Activated naive CD8-positive, alpha-beta T cell treated with anti-CD3 and anti-CD28 coated beads, Interleukin-2, amount 10 ng/mL, durations not matched to agents 7 days and 5 days (primary cell): ENCODE measurements at places on chromosomes 1 and 21. TPM values are rescaled to one million over a fixed set of nuclear protein-coding genes. Genes with fewer than 3 reads are reported as not detected.
A peak's percentile ranks its signal among the peaks of the same experiment; 100 is the strongest.

DNA sequence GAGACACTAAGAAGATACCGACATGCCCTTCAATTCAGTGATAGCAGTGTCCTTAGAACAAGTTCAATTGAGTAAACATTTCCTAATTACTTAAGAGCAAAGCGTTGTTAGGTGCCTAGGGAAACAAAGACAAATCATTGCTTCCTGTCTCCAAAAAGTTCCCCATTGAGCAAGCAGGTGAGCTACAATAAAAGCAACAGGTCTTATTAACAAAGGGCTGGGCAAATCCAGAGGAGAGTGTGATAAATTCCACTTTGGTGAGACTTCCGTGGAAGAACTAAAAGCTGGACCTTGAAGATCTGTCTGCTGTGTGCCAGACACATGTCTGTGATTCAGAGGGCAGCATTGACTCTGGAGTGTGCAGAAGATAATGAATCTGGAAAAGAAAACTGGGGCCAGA, 1.9 kb upstream of the TUT4 start:
- H3K27ac ChIP-seq = peak overlapping the region; percentile 60
- H3K36me3 ChIP-seq = no peaks in the 10 kb centered on the region
- peak overlapping the region; percentile 56 for H3K4me3 ChIP-seq
- H3K27me3 ChIP-seq = peaks cover 2% of the 10 kb centered on the region
- H3K4me1 ChIP-seq = peaks cover 8% of the 10 kb centered on the region

- DNase-seq = peak; percentile 11
- H3K27me3 ChIP-seq = peaks cover 15% of the 10 kb centered on the region
- no peaks in the 10 kb centered on the region for H3K4me1 ChIP-seq
- no peak overlapping the region for H3K4me3 ChIP-seq
- no peak overlapping the region for H3K27ac ChIP-seq
Observed at GRCh38 chr1:53378932-53379661, 51.2 kb upstream of the LRP8 start.

GRCh38 chr21:27622631-27623030, 655.7 kb upstream of the ADAMTS5 start:
- no peaks in the 10 kb centered on the region for H3K36me3 ChIP-seq
- no peaks in the 10 kb centered on the region for H3K4me1 ChIP-seq
- no peak overlapping the region for H3K4me3 ChIP-seq
- no peak overlapping the region for H3K27ac ChIP-seq

- H3K36me3 ChIP-seq = no peaks in the 10 kb centered on the region
- H3K27ac ChIP-seq = no peak overlapping the region
- no peak overlapping the region for H3K4me3 ChIP-seq
- no peak for DNase-seq
Observed at GRCh38 chr1:181179279-181179986, 90.9 kb downstream of the IER5 start.

GRCh38 chr1:183807549-183808168, 2.7 kb downstream of the RGL1 start:
- no peak overlapping the region for H3K27ac ChIP-seq
- DNase-seq = no peak
- H3K4me3 ChIP-seq = no peak overlapping the region

DNA sequence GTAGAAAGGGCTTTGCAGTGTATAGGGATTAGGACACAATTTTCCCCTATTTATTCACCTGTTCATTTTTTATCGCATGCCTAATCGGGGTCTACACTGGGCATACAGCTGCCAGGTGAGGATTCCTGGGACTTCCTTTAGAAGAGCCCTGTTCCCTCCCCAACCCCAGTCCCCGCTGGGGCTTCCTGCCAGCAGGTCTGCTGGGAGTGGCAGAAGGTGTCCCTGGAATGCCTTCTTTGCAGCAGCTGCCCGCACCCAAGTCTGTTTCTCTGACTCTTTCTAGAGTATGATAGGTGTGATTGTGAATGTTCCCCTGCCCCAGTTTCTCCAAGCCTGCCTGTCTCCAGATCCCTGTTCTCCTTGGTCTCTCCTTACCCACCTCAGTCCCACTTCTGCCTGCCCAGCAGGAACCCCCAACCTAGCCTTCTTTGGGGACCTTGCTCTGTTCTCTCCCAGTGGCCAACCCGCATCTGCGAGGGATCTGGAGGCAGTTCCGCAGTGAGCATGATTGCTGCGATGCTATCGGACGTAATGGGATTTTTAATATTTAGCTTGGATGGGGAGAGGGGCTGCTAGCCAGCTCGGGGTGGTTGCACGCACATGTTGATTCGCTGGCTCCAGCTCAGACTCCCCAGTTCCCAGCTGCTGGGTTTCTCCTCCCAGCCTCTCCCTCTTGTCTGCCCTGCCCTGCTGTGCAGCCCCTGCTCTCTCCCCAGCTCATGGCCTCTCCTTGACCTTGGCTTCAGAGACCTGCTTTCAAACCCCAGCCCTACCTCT, 79.8 kb downstream of the EPHB2 start:
- no peak for DNase-seq
- no peak overlapping the region for H3K4me3 ChIP-seq
- H3K4me1 ChIP-seq = no peaks in the 10 kb centered on the region

GRCh38 chr1:160206036-160206389, 829 bp downstream of the PEA15 start:
- peak; percentile 51 for DNase-seq
- peaks cover 1% of the 10 kb centered on the region for H3K36me3 ChIP-seq
- H3K27ac ChIP-seq = peak overlapping the region; percentile 40

DNA sequence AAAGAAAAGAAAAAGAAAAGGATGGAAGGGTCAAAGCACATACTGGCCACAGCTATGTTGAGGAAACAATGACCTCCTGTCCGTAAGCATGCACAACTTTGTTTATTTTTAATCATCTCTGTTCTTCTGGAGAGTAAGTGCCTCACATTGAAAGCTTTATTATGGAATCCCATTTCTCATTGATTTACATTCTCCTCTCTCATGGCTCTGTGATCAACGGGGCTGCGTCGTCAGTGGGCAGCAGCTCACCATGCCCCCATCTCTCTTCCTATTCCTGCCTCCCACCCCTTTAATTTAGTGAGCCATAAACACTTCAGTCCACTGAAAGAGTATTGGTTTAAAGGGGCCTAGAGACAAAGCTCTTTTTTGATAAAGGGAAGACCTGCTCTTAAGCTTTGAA, 98.9 kb downstream of the KAZN start:
- no peak overlapping the region for H3K4me3 ChIP-seq
- no peaks in the 10 kb centered on the region for H3K4me1 ChIP-seq
- no peak for DNase-seq
- H3K27ac ChIP-seq = no peak overlapping the region

DNA sequence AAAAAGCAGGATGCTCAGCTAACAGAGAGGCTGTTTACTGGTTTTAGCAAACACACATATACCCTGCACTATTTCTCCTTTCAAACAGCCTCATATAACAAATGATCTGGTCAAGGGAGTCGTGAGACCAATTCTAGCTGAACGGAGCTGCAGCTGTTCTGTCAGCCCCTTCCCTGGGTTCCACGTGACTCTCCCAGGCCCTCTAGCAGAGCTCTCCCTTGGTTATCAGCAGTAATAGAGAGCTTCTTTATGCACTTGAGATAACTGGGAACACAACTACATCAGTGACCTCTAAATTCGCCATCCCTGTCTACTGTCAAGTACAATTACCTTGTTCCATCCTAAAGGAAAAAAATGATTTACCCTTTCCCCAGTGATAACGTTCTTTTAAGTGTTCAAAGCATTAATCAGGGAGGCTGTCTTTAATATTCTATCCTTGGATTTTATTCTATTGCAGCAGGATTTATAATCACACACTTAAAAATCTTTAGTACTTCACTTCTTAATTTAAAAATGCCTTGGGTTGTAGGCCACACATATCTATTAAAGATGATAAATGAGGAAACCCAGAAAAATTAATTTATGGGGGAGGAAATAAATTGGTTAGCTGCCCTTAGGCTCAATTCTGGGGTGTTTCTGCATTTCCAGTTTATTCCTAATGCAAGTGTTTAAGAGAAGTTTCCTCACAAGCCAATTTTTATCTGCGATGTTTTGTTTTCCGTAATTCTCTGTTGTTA, 28.2 kb downstream of the PTGER3 start:
- no peaks in the 10 kb centered on the region for H3K36me3 ChIP-seq
- no peak for DNase-seq
- H3K27me3 ChIP-seq = peaks cover 21% of the 10 kb centered on the region
- peaks cover 1% of the 10 kb centered on the region for H3K4me1 ChIP-seq
- H3K4me3 ChIP-seq = no peak overlapping the region

DNA sequence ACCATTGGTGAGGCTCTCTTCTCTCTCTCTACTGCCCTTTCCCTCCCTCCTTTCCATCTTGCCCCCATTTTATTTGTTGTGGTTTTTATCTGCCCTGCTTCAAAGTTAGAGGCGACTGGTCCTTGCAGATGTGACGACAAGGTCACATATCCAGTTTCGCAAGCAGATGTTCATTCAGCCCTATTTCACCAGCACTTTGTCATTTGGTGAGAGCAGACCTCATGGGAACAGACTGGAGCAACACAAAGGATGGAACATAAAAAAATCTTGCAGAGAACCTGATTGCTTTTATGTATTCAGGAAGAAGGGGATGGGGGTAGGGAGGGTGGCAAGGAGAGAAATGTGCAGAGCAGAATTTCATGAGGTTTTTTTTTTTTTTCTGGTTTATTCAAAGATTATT, 84.3 kb downstream of the ELAVL4 start:
- H3K4me3 ChIP-seq = no peak overlapping the region
- no peaks in the 10 kb centered on the region for H3K27me3 ChIP-seq
- no peak overlapping the region for H3K27ac ChIP-seq
- no peaks in the 10 kb centered on the region for H3K4me1 ChIP-seq

DNA sequence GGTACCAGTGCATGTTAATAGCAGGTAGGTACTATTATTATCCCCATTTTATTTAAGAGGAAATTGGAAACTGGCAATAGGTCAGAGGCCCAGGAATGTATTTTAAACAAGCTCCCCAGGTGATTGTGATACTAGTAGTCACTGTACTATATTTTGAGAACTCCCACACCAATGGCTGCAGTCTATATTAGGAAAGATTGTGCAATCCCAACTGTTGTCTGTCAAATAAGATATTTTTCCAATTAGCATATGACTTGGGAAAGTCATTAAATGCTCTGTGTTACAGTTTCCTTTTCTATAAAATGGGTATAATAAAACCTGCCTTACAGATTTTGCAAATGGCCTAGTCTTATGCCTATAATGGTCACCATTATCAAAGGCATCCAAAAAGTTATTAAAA, 94.2 kb upstream of the DMRTA2 start:
- peaks cover 28% of the 10 kb centered on the region for H3K36me3 ChIP-seq
- H3K27ac ChIP-seq = no peak overlapping the region
- H3K4me3 ChIP-seq = no peak overlapping the region
- DNase-seq = no peak

DNA sequence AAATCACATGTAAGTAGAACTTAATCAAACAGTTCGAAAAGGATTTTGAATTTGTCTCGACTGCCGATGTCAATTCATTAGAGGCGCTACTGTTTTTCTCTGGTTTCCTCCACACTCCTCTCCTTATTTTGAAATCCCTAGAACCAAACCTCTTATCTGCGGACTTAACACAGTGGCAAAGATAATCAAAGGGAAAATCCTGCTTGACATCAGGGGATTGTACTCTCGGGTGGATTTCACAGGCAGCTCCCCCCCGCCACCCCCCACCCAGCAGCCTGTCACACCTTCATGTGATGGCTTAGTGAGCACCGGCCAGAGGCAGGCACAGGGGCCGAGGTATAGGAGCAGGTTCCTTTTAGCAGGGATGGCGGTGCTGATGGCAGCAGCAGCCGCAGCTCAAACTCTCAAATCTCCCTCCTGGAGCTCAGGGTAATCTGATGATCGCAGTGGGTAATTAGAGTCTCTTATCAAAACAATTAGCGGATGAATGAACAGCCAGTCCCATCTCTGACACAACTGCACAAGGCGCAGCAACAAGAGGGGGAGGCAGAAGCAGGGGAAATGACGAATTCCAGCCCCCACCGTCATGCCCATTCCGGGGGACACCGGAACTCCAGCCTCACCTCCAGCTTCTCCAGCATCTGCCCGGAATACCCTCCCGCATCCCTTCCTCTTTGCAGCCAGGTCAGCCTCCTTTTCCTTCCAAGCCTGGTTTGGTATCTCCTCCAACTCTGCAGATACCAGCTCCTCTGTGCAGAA, 80.3 kb downstream of the SSBP3 start:
- DNase-seq = no peak
- H3K4me3 ChIP-seq = no peak overlapping the region
- peaks cover under 1% of the 10 kb centered on the region for H3K36me3 ChIP-seq

DNA sequence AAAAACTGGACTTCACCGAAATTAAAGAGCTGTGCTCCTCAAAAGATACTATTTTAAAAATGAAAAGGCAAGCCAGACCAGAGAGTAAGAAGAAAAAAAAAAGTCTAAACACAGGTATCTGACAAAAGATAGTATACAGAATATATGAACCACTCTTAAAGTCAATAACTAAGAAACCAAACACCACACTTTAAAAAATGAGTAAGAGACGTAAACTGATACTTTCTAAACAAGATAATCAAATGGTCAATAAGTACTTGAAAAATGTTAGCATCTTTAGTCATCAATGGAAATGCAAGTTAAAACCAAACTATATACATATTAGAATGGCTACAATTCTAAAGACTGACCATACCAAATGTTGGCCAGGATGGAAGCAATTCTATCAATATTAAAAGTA, 77.6 kb downstream of the EVI5 start:
- no peaks in the 10 kb centered on the region for H3K4me1 ChIP-seq
- no peaks in the 10 kb centered on the region for H3K36me3 ChIP-seq
- H3K27me3 ChIP-seq = peaks cover 35% of the 10 kb centered on the region
- H3K4me3 ChIP-seq = no peak overlapping the region

DNA sequence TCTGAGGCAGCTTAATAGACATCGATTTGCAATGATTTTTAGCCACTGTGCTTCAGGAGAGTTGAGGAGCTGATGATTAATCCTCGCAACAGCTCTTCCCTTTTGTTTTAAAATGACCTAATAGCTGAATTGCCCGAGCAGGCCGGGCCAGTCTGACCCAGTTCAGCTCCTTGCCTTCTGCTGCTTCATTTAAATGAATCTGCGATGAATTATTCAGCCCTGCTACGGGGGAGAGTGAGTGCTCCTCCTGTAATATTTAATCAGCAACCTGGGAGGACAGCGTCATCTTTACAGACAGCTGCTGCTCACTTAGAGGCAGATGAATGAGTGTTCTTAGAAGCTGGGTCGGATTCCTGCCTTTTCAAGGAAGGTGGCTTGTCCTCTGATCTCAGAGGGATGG, 325.1 kb downstream of the CAMTA1 start:
- no peaks in the 10 kb centered on the region for H3K4me1 ChIP-seq
- H3K4me3 ChIP-seq = no peak overlapping the region
- H3K27ac ChIP-seq = no peak overlapping the region
- DNase-seq = no peak
- no peaks in the 10 kb centered on the region for H3K36me3 ChIP-seq

The CELA2B gene
- not detected for total RNA-seq

The LCE1C gene
- total RNA-seq = not detected

The ADCY10 gene
- total RNA-seq = 0.20 TPM

The PROK1 gene
- total RNA-seq = not detected

The P3R3URF gene
- total RNA-seq = not detected
